Tracheal epithelial cell (primary cell): ENCODE measurements at places on chromosomes 11 and 22. TPM values are rescaled to one million over a fixed set of nuclear protein-coding genes. Genes with fewer than 3 reads are reported as not detected.

Gene CYB5R2
- total RNA-seq, result 7.0 and 12.8 TPM in 2 replicates

Gene SMC1B
- total RNA-seq, result not detected in 2 replicates

Gene POU2AF2
- total RNA-seq, result not detected in 2 replicates

Gene MB
- not detected in 2 replicates for total RNA-seq

Gene NCAPD3
- 6.7 and 6.8 TPM in 2 replicates for total RNA-seq

Gene CARD18
- total RNA-seq, result not detected in 2 replicates

Gene SHANK3
- 1.5 and 2.7 TPM in 2 replicates for total RNA-seq

Gene EMID1
- 0.96 TPM in 1 of 2 replicates, not detected in the other for total RNA-seq

Gene RGL4
- under 0.01 TPM in 1 of 2 replicates, not detected in the other for total RNA-seq

Gene OR5P2
- not detected in 2 replicates for total RNA-seq

Gene L3MBTL2
- 8.7 and 14.0 TPM in 2 replicates for total RNA-seq

Gene SERPIND1
- not detected in 2 replicates for total RNA-seq

Gene CD6
- total RNA-seq, result under 0.01 TPM in 1 of 2 replicates, not detected in the other

Gene LYVE1
- 0.24 TPM in 1 of 2 replicates, not detected in the other for total RNA-seq

Gene KRTAP5-9
- not detected in 2 replicates for total RNA-seq

Gene CCDC87
- 0.48 TPM in 1 of 2 replicates, not detected in the other for total RNA-seq

Gene CSF2RB
- total RNA-seq, result not detected in 2 replicates

Gene GALNT18
- total RNA-seq, result 31.8 and 38.8 TPM in 2 replicates
